ENCODE measurements at places on chromosomes 16 and 17. TPM values are rescaled to one million over a fixed set of nuclear protein-coding genes. Genes with fewer than 3 reads are reported as not detected.

DNA sequence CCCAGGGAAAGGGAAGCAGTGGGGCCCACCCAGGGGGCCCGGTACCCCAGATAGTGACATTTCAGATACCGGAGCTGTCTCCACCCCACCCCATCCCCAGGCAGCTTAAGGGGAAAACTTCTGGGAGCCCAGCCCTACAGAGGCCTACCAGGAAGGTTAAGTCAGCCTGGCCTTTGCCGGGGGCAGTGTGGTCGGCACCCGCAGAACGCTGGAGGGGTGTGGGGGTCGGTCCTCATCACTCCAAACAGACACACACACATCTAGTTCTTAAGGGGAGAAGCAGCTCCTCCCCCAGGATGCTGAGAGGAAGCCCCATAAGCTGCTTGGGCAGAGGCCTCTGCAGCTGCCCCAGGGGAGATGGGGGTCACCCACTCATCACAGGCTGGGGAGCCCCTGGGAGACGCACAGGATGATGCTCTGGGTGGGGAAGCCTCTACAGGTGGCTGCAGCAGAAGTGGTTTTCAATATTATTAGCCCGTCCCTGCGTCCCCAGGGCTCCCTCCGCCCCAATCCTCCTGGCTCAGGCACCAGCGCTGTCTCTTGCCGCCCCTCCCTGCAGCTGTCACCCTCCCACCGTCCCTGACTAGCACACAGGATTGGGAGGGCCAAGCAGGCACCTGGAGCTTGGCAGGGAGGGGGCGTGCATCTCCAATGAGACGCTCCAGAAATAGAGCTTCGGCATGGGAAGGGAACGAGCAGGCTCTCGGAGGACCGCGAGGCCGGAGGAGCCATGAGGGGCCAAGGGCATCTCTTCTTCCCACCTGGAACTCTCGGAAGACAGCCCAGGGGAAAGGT is 1.4 kb upstream of the ABR start:
- H3K36me3 ChIP-seq, result no peaks in the 10 kb centered on the region
- H3K4me1 ChIP-seq, result no peaks in the 10 kb centered on the region
- no peak overlapping the region for H3K4me3 ChIP-seq
- peaks cover 30% of the 10 kb centered on the region for H3K27me3 ChIP-seq
- peak; percentile 91 for DNase-seq

DNA sequence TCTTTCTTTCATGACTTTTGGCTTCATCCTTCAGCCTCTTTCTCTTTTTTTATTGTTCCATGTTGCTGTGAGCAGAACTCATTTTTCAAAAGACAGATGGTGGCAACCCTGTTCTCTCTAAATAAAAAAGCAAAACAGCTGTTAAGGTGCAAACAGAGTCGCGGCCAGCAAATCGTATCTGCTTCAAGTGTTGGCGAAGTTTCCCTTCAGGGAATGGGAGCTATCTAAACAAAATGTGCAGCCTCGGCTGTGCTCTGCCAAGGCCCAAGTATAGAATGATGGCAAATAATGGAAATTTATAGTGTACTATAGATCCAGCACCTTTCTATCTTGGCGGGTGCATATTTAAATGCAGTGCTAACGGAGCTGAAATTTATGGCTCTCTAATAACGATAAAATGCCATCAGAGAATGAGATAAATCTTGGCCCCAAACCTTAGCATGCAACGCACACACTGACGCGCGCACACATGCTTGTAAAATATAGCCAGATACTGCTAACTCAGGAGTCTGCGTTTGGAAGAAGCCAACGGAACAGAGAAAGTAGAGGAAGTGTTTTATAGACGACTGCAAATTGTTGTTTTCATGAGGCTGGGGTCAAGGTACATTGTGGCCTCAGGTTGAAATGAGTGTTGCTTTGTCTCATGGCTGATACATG is 315.5 kb upstream of the RBFOX1 start:
- no peak for DNase-seq
- no peaks in the 10 kb centered on the region for H3K4me1 ChIP-seq
- no peak overlapping the region for H3K4me3 ChIP-seq
- no peaks in the 10 kb centered on the region for H3K36me3 ChIP-seq
- H3K27me3 ChIP-seq, result peaks cover 19% of the 10 kb centered on the region

The GPR139 gene
- total RNA-seq, result not detected

DNA sequence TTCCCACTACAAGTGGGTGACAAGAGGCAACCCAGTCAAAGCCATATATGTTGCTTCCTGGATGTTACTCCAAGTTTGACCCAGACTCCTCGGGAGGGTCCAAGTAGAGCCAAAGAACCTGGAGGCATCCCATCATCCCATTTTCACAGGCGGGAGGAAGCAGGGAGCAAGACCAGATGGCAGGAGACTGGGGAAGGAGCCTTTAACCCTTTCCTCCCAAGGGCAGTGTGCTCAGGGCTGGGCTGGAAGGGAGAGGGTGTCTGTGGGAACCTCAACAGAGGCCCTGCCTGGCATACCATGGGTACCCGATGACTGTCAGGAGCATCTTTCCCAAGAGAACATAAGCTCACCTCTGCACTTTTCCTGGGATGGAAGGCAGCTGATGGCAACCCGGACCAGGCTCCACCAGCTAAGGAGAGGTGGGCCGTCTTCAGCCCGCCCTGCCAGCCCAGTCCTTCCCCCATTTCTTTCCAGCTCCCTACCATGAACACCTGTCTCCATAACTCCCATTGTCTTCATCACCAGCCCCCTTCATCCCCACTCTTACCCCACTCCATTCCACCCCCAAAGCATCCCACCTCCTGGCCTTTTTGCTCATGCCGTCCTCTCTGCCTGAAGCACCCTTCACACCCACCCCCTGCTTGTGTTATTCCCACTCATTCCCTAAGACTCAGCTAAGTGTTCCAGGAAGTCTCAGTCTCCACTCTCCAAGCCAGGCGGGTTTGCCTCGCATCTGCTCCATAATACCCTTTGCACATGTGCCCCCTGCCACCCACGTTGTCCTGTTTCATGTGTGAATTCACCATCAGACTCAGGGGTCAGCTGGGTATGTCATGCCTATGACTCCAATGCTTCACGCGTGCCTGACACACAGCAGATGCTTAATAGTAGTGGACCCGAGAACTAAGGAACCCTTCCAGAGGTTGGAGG is 5.9 kb upstream of the SLC16A5 start:
- peaks cover 11% of the 10 kb centered on the region for H3K4me1 ChIP-seq
- no peaks in the 10 kb centered on the region for H3K36me3 ChIP-seq
- DNase-seq, result peak; percentile 52

The RNF222 gene
- not detected for total RNA-seq

The TMED6 gene
- total RNA-seq, result not detected

DNA sequence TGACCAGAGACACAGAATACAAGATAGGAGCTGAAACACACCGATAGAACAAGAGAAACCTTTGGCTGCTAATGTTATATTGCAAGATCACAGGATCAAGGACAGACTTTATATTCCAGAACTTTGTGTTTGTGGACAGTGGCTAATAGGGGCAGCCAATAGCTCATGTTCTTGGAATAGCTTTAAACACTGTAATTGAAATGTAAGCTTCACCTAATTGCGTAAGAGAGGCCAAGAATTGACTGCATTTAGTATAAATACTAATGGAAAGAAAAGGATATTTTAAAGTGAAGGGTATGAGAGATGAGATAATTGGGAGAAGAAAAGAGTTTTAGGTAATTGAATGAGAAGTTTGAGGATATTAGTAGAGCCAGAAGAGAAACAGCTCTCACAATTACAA is 758.8 kb downstream of the CDH11 start:
- DNase-seq, result no peak
- H3K4me1 ChIP-seq, result no peaks in the 10 kb centered on the region
- no peaks in the 10 kb centered on the region for H3K27me3 ChIP-seq
- no peaks in the 10 kb centered on the region for H3K36me3 ChIP-seq

GRCh38 chr16:55508271-55508921 is 476 bp upstream of the LPCAT2 start:
- H3K4me3 ChIP-seq, result no peak overlapping the region
- H3K36me3 ChIP-seq, result peaks cover 4% of the 10 kb centered on the region
- H3K27me3 ChIP-seq, result no peaks in the 10 kb centered on the region
- peak; percentile 29 for DNase-seq
- H3K27ac ChIP-seq, result no peak overlapping the region

Measured in endodermal cell (in vitro differentiated cells).